ENCODE measurements at places on chromosomes 3 and 15.

- DNase-seq: no peak
Measured at GRCh38 chr3:25679642-25680302, 15.1 kb upstream of the TOP2B start.

DNA sequence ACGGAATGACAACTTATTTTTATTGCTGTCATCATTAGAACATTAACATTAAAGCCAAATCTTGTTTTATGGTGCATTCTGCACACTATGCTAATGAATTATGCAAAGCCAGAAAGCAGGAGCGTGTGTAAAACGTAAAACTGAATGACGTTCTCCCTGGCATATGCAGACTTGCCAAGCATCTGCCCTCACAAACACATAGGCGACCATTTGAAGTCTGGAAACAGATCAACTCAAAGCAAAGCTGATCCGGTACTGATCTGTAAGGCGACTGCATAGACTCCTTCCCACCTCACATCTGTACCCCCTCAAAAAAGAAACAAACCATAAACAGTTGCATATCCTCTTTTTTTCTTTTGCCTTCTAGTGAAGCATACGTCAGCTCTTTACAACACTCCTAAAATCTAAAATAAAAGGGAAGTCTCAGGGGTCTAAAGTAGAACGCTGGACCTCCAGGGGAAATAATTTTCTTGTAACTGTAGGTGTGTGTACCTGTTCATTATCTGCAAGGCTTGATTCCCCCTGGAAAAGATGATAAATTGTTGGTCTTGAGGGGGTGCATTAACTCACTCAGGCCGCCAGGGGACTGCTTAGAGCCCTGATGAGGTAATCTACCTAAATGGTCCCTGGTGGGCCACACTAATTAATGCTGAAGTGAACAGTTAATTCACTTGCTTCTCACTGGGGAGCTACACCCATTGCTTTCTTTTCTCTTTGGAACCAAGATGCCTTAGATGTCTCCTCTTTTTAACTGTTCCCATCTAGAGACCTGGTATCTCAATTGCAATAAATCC lies 231.4 kb downstream of the CDIN1 start:
- no peak for DNase-seq

DNA sequence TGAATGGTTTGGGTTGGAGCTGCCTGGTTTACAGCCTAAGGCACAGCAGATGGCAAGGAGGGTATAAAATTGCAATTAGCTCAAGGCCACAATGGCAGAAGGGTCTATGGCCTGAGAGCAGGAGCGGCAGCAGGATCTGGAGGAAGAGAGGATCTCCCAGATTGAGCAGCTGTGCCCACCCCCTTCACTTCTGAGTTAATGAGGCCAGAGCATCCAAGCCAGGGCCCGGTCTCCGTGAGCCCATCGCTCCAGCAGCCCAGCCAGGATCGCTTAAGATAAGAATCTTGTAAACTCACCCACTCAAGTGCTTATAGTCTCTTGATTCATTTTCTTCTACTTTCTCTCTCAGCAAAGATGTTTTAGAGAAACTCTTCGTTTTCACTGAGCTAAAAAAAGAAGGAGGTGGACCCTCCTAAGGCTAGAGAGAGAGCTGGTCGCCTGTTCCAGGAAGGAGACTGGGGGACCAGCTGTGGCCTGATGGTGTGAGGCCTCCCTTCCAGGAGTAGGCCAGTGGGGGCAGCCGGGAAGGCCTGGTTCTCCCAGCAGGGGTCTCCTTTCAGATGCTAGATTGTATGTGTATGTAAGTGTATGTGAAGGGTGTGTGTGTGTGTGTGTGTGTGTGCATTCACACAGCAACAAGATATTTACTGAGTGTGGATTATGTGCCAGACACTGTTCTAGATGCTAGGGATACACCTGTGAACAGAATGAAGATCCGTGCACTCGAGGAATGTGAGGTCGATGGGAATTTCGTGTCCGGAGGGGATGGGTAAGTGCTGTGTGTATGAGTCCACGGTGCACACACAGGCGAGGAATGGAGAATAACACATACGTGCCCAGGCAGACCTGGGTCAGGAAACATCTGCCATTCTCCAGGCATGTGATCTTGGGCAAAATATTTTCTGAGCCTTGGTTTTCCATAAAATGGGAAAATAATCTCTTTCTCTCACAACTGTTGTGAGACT lies 18.6 kb downstream of the MAGEF1 start:
- DNase-seq: no peak

GRCh38 chr3:175002732-175003143 lies 143.6 kb downstream of the NAALADL2 start:
- DNase-seq: no peak

DNA sequence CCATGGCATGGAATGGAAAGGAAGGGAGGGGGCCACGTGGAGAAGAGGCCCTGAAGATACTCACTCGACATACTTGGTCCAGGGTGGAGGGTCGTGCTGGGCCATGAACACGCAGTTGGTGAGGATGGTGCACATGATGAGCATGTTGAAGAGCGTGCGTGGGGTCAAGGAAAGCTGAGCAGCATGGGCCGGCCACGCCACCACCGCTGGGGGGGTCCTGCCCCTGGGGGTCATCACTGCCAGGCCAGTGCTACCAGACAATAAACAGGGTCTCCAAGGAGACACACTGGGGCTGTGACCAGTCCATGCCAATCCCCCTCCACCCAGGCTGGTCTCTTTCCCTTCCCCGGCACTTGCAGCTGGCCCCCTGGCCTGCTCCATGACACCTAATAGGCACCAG lies 27.2 kb downstream of the SCN5A start:
- no peak for DNase-seq

DNA sequence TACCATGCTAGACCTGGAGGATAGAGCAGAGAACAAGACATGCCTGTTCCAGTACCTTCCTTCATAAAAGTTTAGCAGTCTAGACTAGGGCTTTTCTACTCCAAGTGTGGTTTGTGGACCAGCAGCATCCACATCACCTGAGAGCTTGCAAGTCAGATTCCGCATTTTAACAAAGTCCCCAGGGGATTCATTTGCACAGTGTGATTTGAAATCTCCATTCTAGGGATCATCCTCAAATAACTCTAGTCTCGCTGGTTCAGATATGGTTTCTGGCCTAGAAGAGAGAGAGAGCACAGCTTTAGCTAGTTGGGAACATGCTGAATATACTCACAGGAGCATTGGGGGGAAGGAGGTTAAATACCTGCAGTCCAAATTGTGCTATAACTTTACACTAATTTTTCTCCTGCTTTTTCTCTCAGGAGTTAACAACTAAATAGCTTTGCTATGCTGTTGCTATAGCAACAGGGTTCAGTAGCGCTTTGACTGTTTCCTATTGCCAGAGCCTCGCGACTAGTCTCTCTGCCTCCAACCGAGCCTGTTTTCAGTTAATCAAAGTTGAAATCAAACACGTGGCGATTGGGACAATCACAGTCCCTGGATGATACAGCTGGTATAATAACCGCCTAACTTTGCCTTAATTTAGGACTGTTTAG lies 64.0 kb upstream of the RASGRF1 start:
- no peak for DNase-seq

DNA sequence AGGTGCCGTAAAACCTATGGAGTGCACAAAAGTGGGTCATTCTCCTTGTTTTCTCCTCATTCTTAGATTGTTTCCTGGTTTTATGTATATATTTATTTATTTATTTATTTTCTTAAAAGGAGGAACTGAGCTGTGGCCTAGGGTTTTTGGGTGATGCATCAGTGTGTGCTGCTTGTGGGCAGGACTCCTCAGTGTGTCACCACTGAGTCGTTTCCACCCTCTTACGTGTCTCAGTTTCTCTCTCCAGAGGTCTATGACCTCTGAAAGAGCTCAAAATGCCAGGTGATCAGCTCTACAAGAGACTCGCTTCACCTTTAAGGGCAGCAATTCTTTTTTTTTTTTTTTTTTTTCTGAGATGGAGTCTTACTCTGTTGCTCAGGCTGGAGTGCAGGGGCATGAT lies 72.9 kb downstream of the CD200 start:
- no peak for DNase-seq

DNA sequence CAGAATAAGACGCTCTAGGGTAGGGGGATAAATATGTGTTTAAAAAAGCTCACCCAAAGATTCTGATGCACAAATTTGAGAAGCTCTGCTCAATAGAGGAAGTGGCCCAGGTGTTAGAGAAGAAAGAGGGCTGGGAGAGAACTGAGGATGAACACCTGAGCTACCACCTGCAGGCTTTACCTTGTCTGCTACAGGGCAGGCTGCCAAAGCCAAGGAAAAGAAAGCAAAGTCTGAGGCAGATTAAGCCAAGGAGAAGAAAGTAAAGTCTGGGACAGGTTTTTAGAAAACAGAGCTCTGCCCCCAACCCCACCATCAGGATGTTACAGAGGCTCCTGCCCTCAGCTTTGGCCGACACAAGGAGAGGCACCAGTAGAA lies 92.9 kb downstream of the THRB start:
- no peak for DNase-seq

- no peak for DNase-seq
Measured at GRCh38 chr3:43998836-43999727, 242.6 kb upstream of the TOPAZ1 start.

- no peak for DNase-seq
Measured at GRCh38 chr3:38365469-38366062, 19.0 kb downstream of the XYLB start.

DNA sequence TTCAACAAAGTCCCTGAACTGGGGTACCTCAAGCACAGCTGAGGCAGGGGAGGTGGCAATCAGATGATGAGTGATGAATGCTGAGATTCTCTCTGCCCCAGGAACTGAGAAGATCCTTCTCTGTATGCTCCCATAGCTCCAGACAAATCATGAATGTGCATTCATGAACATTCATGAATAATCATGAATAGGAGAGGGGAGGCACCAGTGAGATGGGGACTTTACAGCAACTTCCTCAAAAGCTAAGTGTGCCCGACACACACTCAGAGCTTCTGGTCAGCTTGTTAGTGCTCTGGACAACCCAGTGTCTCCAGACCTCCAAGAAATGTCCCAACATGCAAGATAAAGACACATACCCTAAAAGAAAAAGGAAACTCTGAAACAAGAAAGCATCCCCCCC lies 24.3 kb downstream of the LRRC2 start:
- no peak for DNase-seq

DNA sequence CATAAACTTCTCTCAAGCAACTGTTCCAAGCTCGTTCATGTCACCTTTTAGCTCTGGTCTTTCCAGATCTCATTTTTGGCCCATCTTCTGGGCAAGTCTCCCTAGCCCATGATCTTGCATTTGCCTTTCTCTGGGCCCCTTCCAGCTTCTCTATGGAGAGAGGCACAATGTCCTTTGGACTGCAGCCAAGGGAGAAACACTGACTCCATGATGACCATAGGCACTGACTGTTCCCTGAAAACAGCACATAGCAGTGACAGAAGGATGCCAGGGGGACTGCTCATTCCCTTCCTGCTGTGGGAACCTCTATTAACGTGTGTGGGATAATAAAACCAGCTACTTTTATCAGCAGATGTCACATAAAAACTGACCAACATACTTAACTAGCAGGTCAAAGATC lies 60.3 kb downstream of the STRIT1 start:
- DNase-seq: no peak

GRCh38 chr3:190073264-190074008 lies 47.3 kb downstream of the P3H2 start:
- DNase-seq: no peak

- DNase-seq: no peak
Measured at GRCh38 chr15:39834256-39834655, 51.6 kb upstream of the FSIP1 start.

DNA sequence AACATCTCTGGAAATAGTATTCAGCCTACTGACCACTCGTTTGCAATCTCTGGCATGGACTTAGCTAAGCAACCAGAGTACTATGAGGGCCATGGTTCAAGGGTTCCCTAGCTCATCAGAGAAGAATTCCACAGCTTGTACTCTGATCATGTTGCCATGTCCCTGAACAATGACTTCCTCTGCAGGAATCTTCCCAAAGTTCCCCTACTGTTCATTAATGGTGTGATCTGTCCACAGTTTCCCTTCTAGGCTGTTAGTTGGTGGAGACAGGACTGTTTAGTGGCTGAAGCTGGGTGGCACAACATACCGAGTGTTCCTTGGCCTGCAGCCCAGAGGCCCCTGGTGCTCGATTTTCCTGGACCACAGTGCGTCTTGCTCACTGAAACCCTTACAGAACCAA lies 44.4 kb upstream of the GALNT15 start:
- DNase-seq: no peak

- no peak for DNase-seq
Measured at GRCh38 chr15:79972863-79973262, 1.9 kb upstream of the BCL2A1 start.

- peak; percentile 69 for DNase-seq
Measured at GRCh38 chr3:186519021-186519658, 25.0 kb downstream of the CRYGS start.

GRCh38 chr3:179348325-179349013 lies 960 bp downstream of the MFN1 start:
- DNase-seq: peak; percentile 9

- no peak for DNase-seq
Measured at GRCh38 chr3:346186-346585, 149.6 kb downstream of the CHL1 start.

DNA sequence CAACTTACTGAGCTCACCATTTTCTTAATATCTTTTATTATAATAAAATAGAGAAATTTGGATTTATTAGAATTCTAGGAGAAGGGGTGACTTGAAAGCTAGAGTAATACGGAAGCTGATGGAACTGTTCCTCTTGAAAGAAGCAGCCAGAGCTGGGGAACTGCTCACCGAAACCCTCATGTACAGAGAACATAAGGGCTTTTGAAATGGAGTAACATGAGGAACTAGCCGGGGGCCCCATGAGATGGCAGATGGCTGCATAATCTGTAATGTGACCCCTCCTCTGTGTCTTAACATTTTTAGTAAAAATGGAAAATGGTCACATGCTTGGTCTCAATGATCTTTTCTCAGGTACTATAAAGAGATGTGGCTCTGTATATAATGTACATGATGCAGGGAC lies 15.7 kb upstream of the DYNC1LI1 start:
- no peak for DNase-seq

- no peak for DNase-seq
Measured at GRCh38 chr15:81326466-81327212, 2.7 kb upstream of the STARD5 start.

- no peak for DNase-seq
Measured at GRCh38 chr15:70345251-70346019, 247.7 kb upstream of the TLE3 start.

DNA sequence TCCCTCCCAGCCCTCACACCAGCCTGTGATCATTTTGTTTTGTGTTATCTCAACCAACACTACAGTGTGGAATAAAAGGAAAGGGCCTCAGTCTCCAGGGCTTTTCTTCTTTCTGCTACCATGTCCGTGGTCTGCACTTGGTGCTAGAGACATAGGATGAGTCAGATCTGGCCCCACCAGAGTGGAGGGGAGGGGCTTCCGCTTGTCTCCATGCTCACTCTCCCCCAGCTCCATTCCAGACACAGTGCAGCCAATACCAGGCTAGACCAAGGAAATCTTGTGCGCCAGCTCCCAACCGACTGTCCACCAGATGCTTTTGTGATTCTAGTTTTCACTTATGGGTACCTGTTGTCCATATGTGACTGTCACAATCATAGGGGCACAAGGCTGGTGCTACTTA lies 51.9 kb upstream of the TMEM115 start:
- DNase-seq: no peak

DNA sequence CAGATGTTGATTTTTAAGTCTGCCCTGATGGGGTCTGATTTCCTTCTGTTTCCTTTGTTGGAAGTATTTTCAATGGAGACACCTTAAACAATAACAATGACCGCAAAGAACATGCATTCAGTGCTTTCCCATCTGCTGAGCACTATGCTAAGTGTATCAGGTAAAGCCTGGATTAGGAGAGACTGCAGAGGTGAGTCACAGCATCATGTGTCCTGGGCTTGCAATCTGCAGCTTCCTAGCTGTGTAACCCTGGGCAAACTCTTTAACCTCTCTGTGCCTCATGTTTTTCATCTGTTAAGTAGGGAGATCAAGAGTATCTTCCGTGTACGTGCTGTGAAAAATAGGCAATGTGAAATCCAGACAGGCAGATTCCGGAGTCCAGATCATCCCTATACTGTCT lies 13.3 kb upstream of the CHRNB4 start:
- no peak for DNase-seq
